ENCODE measurements at places on chromosomes 7 and 10.
A peak's percentile ranks its signal among the peaks of the same experiment; 100 is the strongest.

DNA sequence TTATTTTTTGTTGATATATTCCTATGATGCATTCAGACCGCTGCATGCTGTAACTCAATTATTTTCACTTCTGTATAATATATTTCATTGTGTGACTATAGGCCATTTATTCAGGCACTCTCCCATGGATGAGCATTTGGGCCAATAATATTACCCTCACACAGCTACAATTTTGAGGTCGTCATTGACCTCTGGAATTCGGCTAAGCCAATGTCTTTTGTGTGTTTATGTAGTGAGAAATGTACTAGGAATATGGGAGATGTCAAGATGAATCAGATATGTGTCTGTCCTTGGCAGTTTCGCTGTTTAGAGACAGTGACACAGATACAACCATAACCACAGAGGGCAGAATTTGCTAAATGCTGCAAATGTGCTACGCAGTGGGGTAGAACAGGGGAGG lies 474.2 kb downstream of the ADRA2A start:
- DNase-seq: no peak

DNA sequence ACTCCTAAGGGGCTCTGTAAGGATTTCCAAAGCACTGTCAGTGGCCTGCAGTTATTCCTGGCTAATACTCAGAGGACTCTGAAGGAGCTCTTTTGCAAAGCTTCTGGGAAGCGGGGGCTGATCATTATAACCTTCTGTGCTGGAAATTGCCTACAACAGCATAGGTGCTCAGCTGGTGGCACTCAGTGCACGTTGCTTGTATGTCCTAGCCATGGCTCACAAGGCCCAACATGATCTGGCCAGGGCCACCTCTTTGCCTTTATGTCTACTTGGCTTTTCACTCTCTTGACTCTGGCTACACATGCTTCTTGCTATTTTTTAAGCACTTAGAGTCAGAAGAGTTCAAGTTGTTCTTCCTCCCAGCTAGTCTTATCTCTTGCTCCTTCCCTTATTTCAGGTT lies 17.5 kb downstream of the LAMB4 start:
- DNase-seq: no peak

GRCh38 chr7:130960208-130960988 lies 226.4 kb upstream of the KLF14 start:
- DNase-seq: peak; percentile 97

DNA sequence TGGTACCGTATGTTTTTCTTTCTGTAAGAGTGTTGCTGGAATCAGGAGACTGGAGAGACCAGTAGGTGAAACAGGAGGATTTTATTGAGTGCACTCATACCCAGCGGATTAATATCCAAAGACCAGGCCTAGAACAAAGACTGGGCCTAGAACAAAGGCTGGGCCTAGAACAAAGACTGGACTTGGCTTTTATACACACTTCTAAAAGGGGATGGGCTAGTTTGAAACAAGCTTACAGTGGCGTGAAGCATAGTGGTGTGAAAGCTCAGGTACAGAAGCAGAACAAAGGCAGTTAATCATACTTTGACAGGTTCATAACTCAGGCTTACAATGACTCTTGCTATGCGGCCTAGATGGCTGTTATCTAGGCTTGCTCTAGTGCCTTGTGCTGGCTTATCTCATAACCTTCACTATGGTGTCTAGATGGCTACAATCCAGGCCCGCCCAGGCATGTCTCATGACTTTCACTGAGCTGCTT lies 67.7 kb downstream of the TRIM24 start:
- no peak for DNase-seq

GRCh38 chr10:112658900-112659638 lies 212.1 kb downstream of the VTI1A start:
- DNase-seq: no peak

GRCh38 chr7:41292487-41292886 lies 410.4 kb downstream of the INHBA start:
- no peak for DNase-seq

All from AG09309 (cell line).